ENCODE measurements at places on chromosomes 7 and 10.
A peak's percentile ranks its signal among the peaks of the same experiment; 100 is the strongest.

- no peak for DNase-seq
Measured at GRCh38 chr10:5442990-5443370, 30.6 kb downstream of the NET1 start.

GRCh38 chr7:13062631-13063030 lies 375.2 kb downstream of the ARL4A start:
- no peak for DNase-seq

GRCh38 chr7:29657288-29657687 lies 93.7 kb downstream of the PRR15 start:
- no peak for DNase-seq

GRCh38 chr10:73788864-73789658 lies 3.7 kb downstream of the ZSWIM8 start:
- DNase-seq = no peak

GRCh38 chr7:101251871-101252659 lies 7.2 kb upstream of the FIS1 start:
- DNase-seq = peak; percentile 95

DNA sequence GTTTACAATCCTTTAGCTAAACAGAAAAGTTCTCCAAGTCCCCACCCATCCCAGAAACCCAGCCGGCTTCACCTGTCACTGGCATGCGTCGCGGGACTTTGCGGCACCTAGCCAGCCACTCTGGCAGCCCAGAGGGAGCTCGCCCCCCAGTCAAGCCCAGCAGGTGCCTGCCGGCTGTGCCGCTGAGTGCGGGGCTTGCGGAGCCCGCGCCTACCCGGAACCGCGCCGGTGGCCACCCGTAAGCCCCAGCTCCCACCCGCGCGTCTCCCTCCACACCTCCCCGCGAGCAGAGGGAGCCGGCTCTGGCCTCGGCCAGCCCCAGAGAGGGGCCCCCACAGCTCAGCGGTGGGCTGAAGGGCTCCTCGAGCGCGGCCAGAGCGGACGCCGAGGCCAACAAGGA lies 446.1 kb downstream of the GRM8 start:
- DNase-seq = no peak

DNA sequence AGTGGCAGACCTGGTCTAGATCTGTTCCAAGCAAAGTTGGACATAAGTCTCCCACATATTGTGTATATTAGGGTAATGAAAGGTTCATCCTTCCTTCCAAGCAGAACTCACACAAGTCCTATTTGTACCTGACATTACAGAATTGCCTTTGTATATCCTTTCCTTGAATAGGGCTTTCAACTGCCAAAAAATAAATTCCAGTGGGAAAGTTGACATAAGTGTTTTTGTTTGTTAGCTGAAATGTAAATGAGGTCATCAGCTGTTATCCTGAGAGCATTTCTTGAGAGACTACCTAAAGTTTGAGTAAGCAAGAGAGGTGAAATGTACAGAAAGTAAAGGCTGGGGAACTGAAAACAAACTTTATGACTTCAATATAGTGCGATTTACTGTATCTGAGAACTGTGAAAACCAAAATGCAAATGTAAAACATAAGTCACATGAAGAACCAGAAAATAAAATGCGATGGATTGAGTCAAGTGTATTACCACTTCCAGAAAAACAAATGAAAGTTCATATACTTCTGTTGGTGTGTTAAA lies 527.3 kb upstream of the SEMA3D start:
- no peak for DNase-seq

GRCh38 chr7:52260046-52260665 lies 775.3 kb upstream of the POM121L12 start:
- no peak for DNase-seq

GRCh38 chr7:140059273-140060242 lies 3.2 kb downstream of the PARP12 start:
- no peak for DNase-seq

DNA sequence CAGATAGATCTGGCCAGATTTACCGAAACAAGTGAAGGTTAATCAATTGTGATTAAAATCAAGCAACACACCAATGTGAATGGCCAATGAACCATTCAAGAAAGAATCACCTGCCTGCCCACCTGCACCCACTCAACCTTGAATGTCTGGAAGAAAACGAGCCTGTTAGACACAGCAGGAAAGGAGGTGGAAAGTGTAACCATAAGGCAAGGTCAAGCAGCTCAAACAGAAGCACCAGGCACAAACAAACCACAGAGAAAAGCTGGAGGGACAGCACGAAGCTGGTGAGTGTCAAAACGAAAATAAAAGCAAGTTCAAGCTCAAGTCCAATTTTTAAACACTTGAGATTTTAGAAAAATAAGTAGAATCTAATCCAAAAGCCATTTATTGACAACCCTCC lies 64.9 kb downstream of the STEAP1B start:
- no peak for DNase-seq

GRCh38 chr10:10977978-10978377 lies 39.7 kb upstream of the CELF2 start:
- no peak for DNase-seq

DNA sequence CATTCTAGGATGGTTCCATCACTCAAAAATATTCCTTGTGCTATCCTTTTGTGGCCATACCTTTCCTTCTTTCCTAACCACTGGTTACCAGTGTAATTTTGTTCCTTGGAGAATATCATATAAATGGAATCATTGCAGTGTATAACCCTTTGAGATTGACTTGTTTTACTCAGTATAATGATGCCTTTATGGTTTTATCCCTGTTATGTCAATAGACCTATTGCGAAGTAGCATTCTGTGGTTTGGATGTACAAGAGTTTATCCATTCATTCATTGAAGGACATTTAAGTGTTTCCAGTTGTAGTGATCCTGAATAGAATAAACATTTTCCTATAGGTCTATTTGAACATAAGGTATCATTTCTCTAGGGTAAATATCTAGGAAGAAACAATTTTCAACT lies 54.2 kb downstream of the RBM33 start:
- no peak for DNase-seq

DNA sequence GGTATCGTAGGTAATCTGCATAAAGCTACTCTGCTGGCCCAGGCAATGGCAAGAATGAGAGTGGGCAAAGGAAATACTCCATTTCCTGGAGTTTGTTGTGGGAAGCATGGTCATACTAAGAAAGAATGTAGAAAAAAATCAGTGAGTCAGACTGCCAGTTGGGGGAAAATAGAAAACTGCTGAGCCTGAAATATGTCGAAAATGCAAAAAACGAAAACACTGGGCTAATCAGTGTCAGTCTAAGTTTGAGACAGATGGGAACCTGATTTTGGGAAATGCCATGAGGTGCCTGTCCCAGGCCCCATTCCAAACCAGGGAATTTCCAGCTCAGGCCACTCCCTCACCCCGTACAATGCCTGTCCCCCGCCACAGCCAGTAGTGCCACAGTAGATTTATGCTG lies 150.0 kb downstream of the ZNF33B start:
- DNase-seq = no peak

DNA sequence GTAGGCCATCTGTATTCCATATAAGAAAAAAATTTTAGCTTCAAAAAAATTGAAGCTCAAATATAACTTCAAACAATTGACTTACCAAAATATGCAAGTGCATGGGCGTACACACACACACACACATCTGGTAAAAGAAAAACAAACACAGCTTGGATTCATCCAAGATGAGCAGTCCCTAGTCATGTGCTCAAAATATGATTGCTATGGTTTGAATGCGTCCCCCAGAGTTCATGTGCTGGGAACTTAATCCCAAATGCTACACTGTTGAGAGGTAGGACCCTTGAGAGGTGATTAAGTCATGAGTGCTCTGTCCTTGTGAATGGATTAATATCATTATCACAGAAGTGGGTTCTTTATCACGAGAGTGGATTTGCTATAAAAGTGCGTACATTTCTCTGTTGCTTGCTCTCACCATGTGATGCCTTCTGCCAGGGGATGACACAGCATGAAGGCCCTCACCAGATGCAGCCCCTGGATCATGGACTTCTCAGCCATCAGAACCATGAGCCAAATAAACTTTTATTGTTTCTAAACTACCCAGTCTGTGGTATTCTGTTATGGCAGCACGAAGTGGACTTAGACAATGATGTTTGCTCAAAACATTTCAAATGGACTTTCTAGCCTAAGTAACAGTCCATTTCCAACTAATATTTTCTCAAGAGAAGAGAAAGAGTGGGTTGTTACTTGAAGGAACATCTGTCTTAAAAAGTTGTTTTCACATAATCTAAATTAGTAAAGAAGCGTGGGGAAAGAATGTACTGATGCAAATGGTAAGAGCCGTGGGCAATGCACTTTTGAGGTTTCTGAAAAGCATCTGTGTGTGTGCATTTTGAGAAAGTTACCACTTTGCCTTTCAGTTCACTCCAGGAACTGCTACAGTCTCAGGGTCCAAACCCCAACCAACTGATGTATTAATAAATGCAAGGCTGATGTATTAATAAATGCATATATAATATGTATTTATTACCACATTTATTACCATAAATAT lies 15.1 kb upstream of the SVIL start:
- DNase-seq = no peak

GRCh38 chr10:70950801-70951200 lies 62.4 kb upstream of the PCBD1 start:
- DNase-seq = no peak

Measured in activated T-helper 1 cell treated with anti-CD3 and anti-CD28 coated beads, Interleukin-2, amount 50 U/mL, for 16 hours (primary cell).